GM10248 (cell line): ENCODE measurements at places on chromosomes 4 and X.

DNA sequence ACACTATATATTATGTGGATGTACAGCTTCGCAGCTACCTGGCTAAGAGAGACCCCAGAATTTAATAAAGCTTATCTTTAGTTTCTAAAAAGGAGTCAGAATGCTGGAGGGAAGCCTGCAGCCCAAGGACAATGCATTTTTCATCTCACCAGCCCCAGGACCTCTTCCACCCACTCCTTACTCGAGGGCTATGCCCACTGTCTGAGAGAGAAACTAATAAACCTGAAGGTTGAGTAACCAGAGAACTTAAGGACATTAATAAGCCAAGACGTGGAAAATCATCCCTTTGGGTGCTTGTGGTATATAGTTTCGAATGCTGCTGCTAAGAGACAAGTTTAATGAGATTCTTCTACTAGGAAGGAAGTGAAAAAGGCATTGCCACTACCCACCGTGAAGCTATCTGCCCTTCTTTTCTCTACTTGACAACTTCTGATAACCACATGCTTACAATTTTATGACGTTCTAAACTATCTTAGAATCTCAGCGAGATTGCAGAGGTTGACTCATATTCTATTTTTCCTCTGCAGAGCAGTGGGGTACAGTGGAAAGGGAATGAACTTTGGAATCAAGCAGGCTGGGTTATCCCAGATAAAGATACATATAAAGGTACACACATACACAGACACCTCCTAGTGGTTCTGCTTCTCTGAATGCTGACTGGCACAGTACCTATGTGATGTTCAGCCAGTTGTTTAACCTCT is 3.3 kb downstream of the RELL1 start:
- peak; percentile 28 for DNase-seq

DNA sequence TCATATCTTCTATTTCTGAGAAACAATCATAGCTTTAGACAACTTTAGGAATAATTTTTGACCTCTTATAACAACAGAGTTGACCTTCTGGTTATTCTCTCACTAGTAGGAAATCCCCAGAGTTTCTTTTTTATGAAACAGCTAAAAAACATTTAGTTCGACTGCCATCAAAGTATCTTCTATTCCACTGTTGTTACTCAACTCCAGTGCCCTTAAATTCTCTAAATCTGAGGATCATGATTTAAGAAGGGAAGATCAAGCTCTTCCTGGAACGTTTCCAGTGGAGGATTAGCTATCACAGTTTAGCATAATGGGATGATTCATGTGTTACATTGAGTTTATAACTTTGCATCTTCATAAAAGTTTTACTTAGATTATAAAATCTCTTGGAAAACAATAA is 134.9 kb upstream of the VEGFC start:
- no peak for DNase-seq

DNA sequence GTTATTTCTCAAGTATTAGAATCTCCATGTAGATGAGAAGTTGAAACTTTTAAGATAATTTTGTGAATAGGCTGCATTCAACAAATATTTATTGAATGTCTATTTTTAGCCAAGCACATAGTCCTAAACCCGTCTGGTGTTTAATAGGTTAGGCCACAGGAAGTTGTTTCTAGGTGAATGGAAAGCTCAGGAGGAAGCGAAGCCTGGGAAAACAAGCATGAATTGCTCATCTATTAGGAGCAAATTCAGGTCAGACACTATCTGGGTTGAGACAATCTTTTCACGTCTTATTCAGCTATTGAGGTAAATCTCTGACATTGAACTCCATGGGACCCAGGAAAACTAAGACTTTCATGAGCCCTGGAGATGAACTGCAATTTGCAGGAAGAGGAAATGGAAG is 43.1 kb upstream of the FREM3 start:
- DNase-seq, result no peak

GRCh38 chr4:21709031-21709430 is 239.5 kb downstream of the KCNIP4 start:
- no peak for DNase-seq

DNA sequence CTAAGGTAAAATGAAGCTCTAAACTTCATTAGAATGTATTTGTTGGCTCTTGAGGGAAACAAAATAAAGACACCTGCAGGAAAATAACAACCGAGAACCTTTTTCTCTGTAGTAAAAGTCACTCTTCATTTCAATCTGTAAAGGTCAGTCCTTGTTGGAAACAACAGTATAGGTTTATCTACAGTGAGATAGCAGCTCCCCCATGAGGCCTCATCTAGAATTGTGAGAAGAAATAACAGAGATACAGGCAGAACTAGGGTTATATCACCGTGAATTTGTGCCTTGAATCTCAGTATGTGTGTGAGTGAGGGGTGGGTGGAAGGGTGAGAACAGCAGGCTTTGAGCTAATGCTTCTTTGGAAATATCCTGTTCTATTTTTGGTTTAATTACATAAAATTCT is 107.8 kb upstream of the FMR1 start:
- peak; percentile 15 for DNase-seq

DNA sequence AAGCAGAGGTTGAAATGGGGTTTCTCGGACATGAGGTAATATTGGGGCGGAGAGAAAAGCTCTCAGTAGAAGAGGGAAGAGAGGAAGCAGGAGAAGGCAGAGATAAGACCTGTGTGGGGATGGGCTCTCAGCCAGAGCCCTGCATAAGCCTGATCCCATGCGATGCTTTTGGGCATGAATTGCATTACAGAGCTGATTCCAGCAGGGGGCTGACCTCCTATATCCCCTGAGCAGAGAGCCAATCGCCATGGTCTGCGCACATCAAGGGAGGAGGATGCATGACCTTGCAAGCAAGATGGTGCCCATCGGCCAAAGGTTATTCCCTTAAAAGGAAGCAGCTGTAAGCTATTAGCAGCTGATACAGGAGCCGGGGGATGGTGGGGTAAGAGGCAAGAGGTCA is 7.6 kb downstream of the ANOS1 start:
- DNase-seq, result no peak

DNA sequence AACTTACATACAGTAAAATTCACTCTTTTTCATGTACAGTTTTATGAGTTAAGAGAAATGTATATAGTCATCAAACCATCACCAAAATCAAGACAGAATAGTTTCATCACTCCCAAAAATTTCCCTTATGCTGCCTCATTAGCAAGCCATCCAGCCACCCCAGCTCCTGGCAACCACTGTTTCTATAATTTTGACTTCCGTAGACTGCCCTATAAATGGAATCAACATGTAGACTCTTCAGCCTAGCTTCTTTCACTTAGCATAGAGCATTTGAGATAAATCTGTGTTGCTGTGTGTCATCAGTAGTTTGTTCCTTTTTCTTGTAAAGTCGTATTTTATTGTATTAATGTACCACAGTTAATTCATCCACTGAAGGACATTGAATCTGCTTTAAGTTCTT is 23.2 kb downstream of the HDX start:
- no peak for DNase-seq

GRCh38 chr4:48787056-48787455 is 7.0 kb upstream of the FRYL start:
- DNase-seq, result no peak

- no peak for DNase-seq
Observed at GRCh38 chrX:71533516-71533850, 579 bp downstream of the OGT start.

GRCh38 chr4:70183168-70183939 is 12.2 kb upstream of the ODAM start:
- peak; percentile 14 for DNase-seq

DNA sequence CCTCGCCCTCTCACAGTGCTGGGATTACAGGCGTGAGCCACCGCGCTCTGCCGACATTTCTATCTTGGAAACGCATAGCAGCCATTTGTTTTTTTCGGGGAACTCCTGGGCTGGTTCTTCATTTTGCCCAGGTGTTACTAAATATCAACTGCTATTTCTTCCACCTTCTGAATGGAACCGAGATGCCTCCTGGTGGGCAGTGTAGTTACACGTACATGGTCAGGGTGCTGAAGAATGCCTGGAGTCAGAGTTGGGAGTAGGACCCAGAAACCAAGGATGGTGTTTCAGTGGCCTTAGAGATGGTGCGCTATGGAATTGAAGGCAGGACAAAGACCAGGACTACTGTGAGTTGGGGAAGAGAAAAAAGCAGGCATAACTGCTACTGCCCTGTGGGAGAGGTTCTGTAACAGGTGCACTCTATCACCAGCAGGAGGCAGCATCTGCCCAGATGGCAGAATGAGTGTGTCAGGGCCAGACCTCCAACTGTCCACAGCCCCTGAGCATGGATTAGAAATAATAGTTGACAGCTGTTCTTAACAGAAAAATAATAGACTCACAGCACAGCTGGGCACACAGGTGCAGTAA is 81.7 kb downstream of the ZC4H2 start:
- DNase-seq, result peak; percentile 23

DNA sequence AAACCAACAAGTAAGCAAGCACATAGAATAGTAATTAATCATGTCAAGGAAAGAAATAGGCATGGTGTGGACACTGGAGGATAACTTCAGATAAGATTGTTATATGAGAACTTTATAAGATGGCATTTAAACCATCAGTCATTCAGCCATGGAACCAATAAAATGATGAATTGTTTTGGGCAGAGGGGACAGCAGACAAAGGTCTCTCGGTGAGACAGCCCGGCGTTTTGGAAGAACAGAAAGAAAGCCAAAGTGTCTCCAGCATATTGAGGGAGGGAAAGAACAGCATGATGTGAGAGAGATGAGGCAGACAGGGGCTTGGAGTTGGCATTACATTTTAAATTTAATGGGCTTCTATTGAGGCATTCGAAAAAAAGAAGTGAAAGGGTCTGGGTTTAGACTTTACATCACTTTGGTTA is 883 bp upstream of the PPM1K start:
- no peak for DNase-seq

GRCh38 chr4:74623041-74623440 is 171.3 kb downstream of the BTC start:
- peak; percentile 10 for DNase-seq

DNA sequence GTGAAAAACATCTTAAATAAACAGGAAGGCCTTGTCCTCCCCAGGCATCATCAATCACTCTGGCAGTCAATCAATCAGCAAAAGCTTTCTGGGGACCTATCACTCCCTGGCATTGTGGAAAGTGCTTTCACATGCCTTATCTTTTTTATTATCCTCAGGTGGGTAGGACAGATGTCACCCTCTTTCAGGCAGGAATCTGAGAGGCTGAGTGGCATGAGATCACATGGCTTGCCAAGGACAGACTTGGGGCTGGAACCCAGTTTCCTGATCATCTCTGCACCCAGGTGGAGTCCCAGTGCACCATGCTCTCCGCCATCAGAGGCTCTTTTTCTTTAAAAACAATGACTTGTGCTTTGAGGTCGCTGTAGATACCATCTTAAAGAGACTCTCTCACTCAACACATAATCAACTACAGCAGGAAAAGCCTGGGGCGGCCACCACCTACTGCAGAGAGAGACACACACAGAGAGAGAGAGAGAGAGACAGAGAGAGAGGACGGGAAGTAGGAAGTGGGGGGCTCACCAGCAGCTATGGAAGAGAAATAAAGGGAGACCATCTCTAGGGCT is 282.7 kb downstream of the PTTG2 start:
- DNase-seq, result no peak

DNA sequence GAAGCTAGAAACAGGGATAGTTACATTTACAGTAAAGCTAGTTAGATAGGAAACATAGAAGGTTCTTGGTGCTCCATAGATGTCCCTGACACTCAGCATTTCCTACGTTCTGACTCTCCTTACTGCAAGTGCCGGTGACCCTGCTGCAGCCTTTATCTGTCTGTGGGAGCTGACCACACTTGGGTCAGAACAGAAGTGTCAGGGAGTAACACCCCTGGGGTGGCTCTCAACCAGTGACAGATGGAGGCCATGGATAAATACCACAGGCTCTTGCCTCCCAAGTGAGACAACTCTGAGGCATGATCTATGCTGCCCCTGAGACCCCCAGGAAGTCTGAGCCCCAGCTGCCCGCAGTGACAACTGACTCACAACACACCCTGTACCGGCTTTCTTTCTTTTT is 69.8 kb downstream of the ANXA3 start:
- no peak for DNase-seq

- DNase-seq, result no peak
Observed at GRCh38 chr4:106291678-106292077, 24.3 kb downstream of the TBCK start.

- DNase-seq, result no peak
Observed at GRCh38 chr4:183599690-183600089, 59.3 kb downstream of the RWDD4 start.

- no peak for DNase-seq
Observed at GRCh38 chr4:25308306-25308705, 4.3 kb upstream of the ZCCHC4 start.

GRCh38 chr4:54495091-54495490 is 162.7 kb upstream of the KIT start:
- DNase-seq, result no peak

GRCh38 chrX:111129921-111130320 is 33.9 kb downstream of the PAK3 start:
- DNase-seq, result no peak

DNA sequence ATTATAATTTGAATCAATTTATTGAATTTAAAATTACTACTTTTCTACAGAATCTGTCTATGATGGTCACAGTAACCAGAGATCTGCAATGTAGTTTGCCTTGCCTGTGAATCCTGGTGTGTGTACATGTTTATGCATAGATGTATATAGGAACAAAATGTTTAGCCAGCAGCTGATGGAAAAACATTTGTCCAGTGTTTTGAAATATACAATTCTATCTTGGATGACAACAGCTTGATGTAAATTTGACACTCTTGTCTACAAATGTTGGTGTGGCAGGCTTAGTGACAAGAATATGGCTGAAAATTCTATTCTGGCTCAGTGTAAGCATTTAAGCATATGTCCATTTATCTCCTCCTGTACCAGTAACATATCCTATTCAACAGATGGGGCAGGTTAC is 229.4 kb downstream of the RCHY1 start:
- no peak for DNase-seq

DNA sequence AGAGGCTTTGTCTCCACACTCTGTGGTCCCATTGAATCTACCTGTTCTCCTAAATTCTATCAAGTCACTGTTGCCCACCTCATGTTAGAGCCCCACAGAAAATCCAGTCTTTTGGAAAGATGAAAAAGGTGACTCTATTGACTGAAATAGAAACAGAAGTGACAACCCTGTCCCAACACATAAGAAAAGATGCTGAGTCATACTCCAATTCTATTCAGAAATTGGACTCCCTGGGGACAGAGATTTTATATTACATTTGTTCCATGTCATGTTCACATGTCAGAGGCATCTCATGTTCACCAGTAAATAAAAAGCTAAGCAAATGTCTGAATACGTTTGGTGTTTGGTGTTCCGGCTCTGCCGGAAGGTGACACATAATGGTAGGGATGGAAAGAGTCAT is 2.9 kb upstream of the GRPR start:
- no peak for DNase-seq

GRCh38 chr4:137804906-137805495 is 272.7 kb upstream of the PCDH18 start:
- DNase-seq, result no peak
